Kasumi-1 (cell line): ENCODE measurements at places on chromosomes 5 and 9.

- DNase-seq: no peak
Measured at GRCh38 chr9:2489838-2490314, 131.7 kb upstream of the VLDLR start.

GRCh38 chr9:129235931-129236331 lies 57.9 kb upstream of the IER5L start:
- DNase-seq: no peak

DNA sequence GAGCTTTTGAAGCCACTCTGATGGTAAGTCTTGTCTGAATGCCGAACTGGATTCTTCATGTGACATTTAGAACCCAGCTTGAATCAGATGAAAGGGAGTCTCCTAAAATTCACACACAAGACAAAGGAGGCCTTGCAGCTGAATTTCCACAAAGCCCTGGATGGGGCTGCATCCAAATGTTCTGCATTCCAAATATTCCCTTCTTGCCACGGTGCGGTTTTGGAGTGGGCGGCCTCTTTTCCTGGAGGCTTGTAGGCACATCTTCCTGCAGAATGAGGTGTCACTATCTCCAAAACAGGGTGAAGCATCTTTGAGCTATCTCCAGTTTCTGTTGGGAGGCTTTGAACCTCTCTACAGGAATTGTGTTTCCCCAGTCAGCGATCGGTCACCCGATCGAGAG lies 342.7 kb downstream of the ARHGEF28 start:
- no peak for DNase-seq

DNA sequence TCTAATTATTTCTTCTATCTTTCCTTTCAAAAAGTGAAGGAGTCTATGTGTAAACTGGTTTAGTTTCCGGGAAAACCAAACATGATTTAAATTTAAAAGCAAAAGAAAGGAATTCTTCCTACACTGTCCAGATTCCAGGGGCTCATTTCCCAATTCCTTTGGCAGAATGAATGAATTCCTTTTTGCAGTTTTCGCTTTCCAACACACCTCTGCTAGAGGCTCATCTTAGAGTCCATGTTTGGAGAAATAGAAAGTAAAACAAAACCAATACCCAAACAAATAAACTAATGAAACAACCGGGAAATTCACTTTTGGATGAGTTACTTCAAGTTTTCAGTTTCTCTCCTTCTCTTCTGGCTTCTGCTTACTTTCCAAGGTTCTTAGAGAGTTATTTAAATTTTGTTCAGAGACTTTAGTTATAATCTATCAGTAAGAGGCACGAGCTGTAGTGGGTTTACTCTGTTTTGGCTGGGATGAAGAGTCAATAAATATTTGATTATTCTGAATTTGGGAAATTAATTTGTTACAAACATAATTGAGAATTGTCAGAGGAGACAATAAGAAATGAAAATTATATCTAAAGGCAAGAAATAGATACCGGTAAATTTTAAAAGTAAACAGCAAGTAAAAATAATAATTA lies 365.0 kb upstream of the CDH9 start:
- DNase-seq: no peak

DNA sequence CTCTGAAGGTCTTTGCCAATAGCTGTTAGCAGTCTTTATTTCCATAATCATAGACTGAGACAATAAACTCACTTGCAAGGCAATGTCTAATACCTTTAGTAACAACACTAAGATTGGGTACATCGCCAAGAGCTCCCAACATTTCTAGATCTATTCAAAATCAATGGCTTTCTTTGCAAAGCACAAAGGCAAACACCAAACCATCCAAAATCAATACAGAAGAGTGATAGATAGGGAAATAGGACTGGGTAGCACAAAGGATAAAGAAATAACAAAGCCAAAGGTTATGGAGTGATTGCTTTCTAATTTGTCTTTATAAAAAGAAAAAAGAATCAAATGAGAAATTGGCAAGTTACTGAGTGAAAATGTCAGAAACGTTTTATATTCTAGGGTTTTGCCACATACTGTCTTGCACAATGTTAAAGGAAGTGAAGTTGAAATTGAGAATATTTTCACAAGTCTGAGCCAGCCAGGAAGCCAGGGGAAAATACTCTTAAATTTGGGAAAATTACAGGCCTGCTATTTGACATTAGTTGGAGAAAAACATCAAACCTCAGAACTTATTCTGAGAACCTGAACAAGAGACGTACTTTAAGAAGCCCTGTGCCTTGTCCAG lies 53.3 kb upstream of the LHFPL2 start:
- peak; percentile 8 for DNase-seq

DNA sequence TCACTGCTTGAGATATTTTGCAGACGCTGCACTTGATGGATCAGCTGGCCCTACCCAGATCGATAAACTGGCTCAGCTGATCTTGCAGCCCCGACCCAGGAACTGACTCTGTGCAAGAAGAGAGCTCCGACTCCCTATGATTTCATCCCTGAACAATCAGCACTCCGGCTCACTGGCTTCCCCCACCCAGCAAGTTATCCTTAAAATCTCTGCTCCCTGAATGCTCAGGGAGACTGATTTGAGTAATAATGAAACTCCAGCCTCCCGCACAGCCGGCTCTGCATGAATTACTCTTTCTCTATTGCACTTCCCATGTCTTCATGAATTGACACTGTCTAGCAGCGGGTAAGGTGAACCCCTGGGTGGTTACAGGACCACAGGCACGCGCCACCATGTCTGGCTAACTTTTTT lies 16.9 kb upstream of the NANS start:
- DNase-seq: no peak

GRCh38 chr9:29233193-29233592 lies 1659.9 kb upstream of the C9orf72 start:
- no peak for DNase-seq
